ENCODE measurements at places on chromosomes 7 and 10. TPM values are rescaled to one million over a fixed set of nuclear protein-coding genes. Genes with fewer than 3 reads are reported as not detected.

DNA sequence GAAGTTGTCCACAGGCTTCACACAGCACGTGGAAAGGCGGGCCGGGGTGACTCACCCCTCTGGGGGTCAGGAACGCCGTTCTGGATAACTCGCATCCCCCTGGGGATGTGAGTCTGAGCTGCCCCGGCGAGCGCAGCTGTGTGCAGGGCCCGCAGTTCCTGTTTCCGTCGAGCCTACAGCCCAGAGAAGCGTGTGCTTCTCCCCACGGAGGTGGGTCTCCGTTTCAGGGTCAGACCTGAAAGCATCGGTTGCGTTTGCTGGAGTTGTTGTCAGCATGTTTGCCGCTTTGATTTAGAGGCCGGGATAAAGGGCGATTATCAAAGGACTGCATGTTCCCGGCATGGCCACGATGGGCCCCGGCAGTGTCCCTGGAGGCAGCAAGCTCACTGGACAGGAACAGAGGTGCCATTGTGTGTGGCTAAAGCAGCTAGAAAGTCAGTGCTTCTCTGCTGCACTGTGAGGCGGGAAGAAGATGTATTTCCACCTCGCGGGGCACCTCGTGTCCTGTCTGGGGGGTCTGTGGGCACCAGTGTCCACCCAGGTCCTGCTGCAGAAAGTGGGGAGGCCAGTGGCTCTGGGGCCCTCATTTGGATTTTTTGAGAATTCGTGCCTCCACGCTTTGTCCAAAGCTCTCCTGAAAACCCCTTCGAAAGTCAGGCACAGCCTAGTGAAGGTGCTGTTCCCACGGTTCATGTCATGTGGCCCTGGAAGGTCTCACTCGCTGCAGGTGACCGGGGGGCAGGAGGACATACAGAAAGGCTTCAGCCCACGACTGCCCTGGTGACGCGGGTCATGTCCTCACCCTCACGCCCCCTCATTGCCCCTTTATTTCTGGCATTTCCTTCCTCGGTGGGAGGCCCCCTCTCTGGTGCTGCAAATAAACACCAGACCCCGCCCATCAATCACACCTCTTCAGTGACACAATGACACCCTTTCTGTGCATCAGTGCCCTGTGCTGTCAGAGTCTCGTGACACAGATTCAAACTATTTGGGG is 27.4 kb upstream of the GDI2 start:
- no peak for DNase-seq

NME8 gene
- not detected for total RNA-seq

DNA sequence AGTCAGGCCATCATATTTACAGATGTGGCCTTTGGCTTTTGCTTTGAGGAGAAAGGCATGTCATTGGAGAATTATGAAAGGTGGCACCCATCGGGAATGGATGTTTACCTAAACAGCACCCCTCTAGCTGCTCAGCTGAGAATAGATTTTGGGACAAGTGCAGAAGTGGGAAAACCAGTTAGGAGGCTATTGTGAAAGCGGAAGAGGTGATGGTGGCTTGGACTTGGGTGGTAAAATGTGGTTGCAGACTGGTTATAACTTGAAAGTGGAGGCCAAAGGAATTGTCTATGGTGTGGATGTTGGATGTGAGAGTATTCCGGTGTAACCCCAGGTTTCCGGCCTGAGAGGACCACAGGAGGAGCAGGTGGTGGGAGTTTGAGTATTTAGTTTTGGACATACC is 5.2 kb upstream of the SLC12A9 start:
- DNase-seq: no peak

DNA sequence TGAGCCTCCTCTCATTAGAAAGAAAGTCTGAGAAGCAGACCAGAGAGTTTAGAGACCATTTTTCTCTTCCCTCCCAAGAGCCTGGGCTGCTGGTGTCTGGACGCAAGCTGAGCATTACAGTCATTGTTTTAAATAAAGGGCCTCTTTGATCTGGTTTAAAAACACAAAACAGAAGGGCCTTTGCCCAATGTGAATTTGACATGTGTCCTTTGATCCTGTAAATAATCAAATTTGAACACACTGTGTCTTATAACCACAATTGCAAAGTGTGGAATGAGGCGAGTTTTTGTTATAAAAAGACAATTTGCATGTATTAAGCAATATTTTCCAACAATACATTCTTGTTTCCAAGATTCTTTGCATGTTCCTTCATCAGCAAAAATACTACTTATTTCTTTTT is 158.5 kb downstream of the C7orf25 start:
- no peak for DNase-seq

- DNase-seq: no peak
Observed at GRCh38 chr7:157429001-157429679, 92.3 kb downstream of the DNAJB6 start.
